Psoas muscle (tissue), 8 donors: ENCODE measurements at places on chromosomes 6 and 20.
A peak's percentile ranks its signal among the peaks of the same experiment; 100 is the strongest.

DNA sequence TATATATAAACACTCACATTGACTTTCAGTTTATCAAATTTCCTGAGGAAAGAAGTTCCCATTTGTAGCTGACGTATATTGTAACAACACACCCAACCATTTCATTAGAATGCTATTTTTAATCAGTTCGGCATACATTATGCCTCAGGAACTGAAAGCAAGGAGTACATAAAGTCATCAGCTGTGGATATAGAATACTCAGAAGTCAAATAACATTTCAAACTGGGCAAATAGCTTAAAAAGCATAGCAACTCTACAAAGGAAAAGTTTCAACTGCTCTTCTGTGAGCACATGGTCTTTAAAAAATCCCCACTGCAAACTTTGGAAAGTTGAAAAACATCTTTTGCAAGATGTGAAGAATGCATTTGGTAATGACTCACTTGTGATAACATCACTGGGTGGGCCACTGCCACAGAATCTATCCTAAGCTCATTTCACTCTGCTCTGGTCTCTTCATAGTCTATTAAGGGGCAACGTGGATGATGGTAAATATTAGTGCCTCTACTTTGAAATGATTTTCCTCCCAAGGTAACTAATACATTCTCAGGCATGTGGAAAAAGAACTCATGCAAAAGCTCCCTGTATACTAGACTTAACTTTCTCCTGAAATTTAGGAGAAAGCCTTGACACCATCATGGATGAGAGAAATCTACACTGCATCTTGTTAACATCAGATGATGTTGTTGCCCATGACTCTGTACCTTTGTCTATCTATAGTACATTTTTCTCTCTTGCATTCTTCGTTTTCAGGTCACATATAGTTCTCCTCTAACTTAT lies 49.2 kb downstream of the FYN start:
- no peaks in the 10 kb centered on the region for H3K36me3 ChIP-seq
- DNase-seq: no peak
- no peaks in the 10 kb centered on the region for H3K27me3 ChIP-seq
- no peak overlapping the region for H3K4me3 ChIP-seq
- peak overlapping the region; percentile 12 for H3K27ac ChIP-seq
- H3K4me1 ChIP-seq: no peaks in the 10 kb centered on the region

GRCh38 chr20:3739054-3739925 lies 6.8 kb downstream of the HSPA12B start:
- no peaks in the 10 kb centered on the region for H3K4me1 ChIP-seq
- no peaks in the 10 kb centered on the region for H3K36me3 ChIP-seq
- peak overlapping the region; percentile 55 for H3K27ac ChIP-seq
- H3K27me3 ChIP-seq: no peaks in the 10 kb centered on the region

GRCh38 chr6:13273931-13274706 lies 54.2 kb downstream of the TBC1D7 start:
- H3K4me3 ChIP-seq: no peak overlapping the region
- H3K27me3 ChIP-seq: no peaks in the 10 kb centered on the region
- no peak overlapping the region for H3K27ac ChIP-seq
- no peaks in the 10 kb centered on the region for H3K4me1 ChIP-seq

GRCh38 chr20:63037669-63038268 lies 31.0 kb upstream of the BHLHE23 start:
- H3K4me3 ChIP-seq: no peak overlapping the region
- H3K36me3 ChIP-seq: no peaks in the 10 kb centered on the region
- no peaks in the 10 kb centered on the region for H3K27me3 ChIP-seq
- peak; percentile 3 for DNase-seq

DNA sequence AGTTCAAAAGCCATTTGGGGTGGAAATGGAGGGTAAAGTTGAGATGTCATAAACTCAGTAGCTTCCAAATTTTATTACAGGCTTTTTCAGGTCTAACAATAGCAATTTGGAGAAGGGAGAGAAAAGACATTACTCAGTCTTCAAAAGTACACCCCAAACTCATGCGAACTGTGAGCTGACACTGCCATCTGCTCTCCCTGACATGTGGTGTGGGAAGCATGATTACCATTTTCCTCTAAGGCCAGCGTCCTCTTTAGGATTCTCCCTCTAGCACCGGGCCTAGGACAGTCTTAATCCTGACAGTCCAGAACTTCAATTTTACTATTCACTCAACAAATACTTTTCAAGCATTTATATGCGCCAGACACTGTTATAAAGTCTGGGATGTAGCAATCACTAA lies 536.0 kb upstream of the JARID2 start:
- peaks cover 13% of the 10 kb centered on the region for H3K4me1 ChIP-seq
- H3K27ac ChIP-seq: no peak overlapping the region
- no peaks in the 10 kb centered on the region for H3K36me3 ChIP-seq
- H3K27me3 ChIP-seq: no peaks in the 10 kb centered on the region

GRCh38 chr6:16511723-16512489 lies 249.4 kb downstream of the ATXN1 start:
- no peak overlapping the region for H3K4me3 ChIP-seq
- no peak for DNase-seq
- no peaks in the 10 kb centered on the region for H3K36me3 ChIP-seq
- H3K27me3 ChIP-seq: no peaks in the 10 kb centered on the region

DNA sequence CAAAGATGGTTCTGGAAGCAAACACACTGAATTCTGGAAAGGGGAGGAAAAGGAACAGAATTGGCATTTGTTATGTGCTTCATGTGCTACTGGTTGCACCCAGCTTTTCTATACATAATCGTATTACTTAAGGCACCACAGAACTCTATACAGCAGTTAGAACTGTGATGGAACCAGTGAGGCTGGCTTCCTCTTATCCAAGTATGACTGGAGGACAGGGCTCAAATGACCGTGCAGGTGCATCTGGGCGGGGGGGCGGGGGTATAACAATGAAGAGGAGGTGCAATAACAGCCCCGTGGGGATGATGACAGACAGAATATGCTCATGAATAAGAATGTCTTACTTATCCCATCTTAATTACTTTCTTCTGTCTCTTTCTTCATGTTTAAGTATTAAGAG lies 144.2 kb downstream of the BTBD9 start:
- no peaks in the 10 kb centered on the region for H3K27me3 ChIP-seq
- H3K4me3 ChIP-seq: no peak overlapping the region
